ENCODE measurements at places on chromosomes 4 and X. TPM values are rescaled to one million over a fixed set of nuclear protein-coding genes. Genes with fewer than 3 reads are reported as not detected.
A peak's percentile ranks its signal among the peaks of the same experiment; 100 is the strongest.

Gene MAGEA2
- not detected for total RNA-seq

Gene TCEAL2
- 26.8 TPM for total RNA-seq

Gene PPP4R3C
- not detected for total RNA-seq

DNA sequence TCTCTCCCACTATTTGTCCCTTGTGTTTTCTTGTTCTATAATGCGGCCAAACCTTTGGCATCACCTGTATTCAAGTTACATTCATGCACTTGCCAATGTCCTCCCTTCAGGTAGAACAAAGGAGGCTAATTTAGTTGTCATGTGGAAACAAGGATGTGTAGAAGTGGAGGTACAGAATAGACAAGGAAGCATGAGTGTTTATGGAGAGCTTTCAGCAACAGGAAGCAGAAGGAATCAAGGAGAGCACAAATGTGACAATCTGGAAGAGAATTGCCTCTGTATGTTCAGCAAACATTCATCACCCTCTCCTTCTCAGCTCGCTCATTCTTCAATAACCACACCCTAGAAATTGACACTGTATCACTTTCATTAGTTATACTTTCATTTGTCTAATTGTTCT lies 103.4 kb downstream of the SLC7A11 start:
- no peak overlapping the region for H3K4me3 ChIP-seq
- no peak for DNase-seq
- no peaks in the 10 kb centered on the region for H3K27me3 ChIP-seq

DNA sequence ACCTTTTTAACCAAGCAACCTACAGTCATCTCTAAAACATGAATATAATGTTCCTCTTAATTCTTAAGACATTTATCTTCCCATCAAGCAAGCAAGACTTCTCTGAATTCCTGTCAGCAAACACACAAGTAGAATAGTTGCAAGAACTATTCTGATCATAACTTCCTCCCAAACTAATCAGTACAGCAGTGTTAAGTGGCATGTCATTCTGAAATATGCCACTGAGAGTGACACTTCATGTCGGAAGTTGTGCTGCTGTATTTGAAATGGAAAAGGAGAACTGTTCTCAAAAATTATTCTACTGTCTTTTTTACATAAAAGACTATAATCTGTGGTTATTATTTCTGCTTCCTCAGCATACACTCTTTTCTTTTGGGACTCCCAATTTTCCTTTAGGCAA lies 546.6 kb downstream of the PCDH18 start:
- H3K27ac ChIP-seq = no peak overlapping the region
- no peaks in the 10 kb centered on the region for H3K4me1 ChIP-seq
- no peaks in the 10 kb centered on the region for H3K27me3 ChIP-seq
- no peak overlapping the region for H3K4me3 ChIP-seq
- H3K36me3 ChIP-seq = no peaks in the 10 kb centered on the region

DNA sequence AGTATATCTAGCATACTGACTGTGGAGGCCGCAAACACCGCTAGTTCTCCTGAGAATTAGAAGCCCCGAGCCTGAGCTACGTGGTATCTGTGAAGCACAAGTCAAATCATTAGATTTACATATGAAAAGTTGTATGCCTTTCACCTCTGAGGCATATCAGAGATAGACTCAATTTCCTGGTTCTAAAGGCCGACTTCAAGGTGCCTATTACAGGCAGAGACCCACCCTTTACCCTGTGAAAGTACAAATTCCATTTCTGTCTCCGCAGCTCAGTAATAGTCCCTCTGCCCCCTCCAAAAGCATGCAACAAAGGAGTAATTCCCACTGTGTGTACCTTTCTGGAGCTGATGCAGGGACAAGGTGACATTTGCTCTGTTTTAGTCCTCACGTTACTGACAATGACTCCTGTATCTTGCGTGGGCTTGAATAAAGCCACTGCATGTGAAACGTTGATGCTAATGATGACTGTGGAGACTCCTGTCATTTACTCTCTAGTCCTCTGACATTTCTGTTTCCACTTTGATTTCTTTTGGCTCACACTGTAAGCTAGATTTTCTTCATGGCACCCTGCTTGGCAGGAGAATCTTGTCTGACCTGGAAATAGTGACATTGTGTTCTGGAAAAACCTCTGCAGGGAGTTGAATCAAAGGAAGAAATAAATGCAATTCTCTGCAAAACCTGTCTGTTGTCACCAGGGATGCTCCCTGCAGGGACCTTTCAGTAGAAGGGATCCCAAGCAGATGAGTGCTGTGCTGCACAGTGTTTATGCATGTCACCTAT lies 273.2 kb upstream of the EMCN start:
- no peaks in the 10 kb centered on the region for H3K27me3 ChIP-seq
- H3K36me3 ChIP-seq = no peaks in the 10 kb centered on the region

GRCh38 chr4:100208964-100209363 lies 18.7 kb upstream of the DDIT4L start:
- H3K27me3 ChIP-seq = no peaks in the 10 kb centered on the region
- no peaks in the 10 kb centered on the region for H3K36me3 ChIP-seq
- H3K27ac ChIP-seq = no peak overlapping the region

DNA sequence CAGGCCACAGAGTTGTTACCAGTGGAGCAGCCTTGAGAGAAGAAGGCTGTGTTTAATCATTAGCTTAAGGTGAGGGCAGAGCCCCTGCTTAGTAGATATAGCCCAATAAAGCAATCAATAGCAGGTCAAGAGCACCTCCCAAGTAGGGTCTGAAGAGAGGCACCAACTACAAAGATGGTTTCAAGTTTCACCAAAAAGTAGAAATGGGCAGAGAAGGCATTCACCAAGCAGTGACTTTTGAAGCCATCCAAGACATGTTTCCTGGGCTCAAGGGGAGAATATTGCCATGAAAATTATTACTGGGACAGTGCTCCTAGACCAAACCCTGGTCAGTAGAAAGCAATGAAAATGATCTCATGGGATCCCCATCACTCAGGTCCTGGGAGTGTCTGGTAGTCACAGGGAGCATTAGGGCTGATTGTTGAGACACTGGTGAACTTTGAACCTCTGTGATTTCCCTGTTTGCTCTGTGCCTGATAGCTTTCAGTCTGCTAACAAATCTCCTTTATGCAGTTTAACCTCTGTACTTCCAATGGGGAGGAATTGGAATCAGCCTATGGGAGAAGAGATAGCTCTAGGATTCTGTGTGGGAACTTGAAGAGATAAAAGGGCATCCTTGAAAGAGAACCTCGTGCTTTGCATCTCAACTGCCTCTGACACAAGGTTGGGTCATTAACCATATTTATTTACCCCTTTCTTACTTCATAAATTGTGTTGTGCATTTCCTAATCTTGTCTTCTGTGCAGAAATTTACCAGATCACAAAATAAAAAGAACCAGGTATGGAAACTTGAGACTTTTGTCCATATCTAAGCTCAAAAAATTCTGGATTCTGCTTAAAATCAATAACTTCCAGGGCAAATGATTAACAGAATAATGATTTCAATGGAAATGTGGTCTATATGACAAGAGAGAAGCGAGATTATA lies 9.3 kb upstream of the OTC start:
- no peak overlapping the region for H3K4me3 ChIP-seq
- H3K36me3 ChIP-seq = no peaks in the 10 kb centered on the region
- no peaks in the 10 kb centered on the region for H3K4me1 ChIP-seq
- peaks cover 3% of the 10 kb centered on the region for H3K27me3 ChIP-seq
- no peak overlapping the region for H3K27ac ChIP-seq

DNA sequence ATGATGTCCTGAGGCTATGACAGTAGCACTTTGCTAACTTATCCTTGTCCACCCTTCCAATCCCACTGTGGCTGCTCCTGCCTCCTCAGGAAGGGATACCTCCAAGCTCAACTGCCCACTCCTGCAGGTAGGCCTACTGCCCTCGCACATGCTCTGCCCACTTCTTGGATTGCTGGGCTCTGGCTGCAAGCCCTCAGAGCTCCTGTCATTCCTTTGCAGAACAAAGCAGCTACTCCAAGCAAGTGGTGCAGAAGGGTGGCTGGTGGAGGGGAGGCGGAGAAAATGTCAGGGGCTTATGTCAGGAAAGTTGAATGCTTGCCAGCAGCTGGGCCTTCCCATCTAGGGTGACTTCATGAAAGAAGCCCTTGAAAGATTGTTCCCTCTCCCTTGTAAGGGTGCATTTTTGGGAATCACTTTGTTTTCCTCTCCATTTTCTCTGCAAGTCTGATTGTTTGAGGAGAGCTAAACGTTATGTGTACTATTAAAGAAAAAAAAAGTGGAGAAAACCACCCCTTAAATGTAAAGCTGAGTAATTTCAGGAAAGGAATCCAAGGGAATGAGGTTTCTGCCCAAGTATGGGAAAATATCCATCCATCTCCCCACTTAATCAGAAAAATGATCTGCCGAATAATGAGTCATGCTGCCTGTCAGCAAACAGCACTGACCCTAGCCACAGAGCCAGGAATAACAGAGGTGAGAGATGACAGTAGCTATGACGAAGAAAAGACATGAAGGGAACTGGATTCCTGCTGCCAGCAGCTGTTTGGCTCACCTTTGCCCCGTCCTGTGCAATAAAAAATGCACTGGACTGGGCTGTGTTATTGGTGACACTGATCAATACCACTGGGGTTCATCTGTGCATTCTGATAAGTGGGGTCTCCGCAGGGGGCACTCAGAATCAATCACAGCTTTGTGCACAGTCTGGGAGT lies 102.0 kb downstream of the RTL5 start:
- peaks cover 15% of the 10 kb centered on the region for H3K27me3 ChIP-seq
- peak overlapping the region; percentile 64 for H3K27ac ChIP-seq
- no peak overlapping the region for H3K4me3 ChIP-seq
- H3K36me3 ChIP-seq = no peaks in the 10 kb centered on the region

DNA sequence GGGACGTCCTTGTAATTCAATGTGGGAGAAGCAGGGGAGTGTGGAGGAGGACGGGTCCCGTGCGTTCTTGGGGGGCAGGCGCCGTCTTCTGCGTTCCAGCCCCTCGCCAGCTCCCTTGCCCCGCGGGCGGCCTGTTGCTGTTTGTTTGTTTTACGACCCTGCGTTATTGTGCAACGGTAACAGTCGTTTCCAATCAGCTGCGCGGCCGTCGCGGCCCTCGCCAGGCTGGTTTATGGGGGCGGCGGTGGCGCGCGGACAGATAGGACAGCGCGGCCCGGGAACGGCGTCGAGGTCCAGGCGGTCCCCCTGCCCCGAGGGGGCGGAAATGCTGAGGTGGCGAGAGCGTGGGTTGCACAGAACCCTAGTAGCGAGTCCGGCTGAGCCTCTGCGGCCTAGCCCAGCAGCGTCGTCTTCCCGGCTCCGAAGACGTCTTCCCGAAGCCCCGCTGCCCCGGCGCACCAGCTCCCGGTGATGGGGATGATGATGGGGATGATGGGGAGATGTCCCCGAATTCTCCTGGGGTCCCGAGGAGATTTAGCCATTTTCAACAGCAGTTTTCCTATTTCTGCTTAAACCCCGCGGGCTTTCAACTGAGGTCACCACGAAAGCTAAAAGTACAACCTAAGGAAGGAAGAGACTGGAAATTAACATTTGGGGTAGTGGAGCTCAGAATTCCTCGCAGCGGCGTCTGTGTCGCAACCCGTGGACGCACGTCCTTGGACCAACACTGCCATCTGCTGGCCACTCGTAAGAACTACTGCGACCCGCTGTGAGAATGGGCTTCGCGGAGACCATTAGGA lies 4.8 kb downstream of the PDGFRA start:
- H3K27me3 ChIP-seq = peaks cover 45% of the 10 kb centered on the region
- H3K27ac ChIP-seq = peak overlapping the region; percentile 31

DNA sequence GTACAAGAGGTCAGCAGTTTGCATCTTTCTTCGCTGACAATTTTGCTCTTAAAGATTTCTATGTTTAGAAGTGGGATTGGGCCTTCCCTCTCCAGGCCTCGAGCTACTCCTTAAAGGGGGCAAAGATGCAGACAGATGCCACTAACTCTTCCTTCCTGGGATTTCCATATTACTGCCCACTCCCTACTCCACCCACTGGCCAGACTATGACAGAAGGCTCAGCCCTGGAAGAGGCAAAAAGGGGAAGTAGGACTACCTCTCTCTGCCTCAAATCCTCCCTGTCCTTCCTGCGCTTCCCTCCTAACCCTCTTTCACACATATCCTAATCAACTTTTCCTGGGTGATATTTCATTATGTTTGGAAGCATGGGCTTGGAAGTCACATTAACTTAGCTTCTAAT lies 58.3 kb downstream of the EVC2 start:
- H3K27ac ChIP-seq = no peak overlapping the region
- H3K4me3 ChIP-seq = no peak overlapping the region
- H3K27me3 ChIP-seq = no peaks in the 10 kb centered on the region
- peaks cover 3% of the 10 kb centered on the region for H3K36me3 ChIP-seq
- no peak for DNase-seq

DNA sequence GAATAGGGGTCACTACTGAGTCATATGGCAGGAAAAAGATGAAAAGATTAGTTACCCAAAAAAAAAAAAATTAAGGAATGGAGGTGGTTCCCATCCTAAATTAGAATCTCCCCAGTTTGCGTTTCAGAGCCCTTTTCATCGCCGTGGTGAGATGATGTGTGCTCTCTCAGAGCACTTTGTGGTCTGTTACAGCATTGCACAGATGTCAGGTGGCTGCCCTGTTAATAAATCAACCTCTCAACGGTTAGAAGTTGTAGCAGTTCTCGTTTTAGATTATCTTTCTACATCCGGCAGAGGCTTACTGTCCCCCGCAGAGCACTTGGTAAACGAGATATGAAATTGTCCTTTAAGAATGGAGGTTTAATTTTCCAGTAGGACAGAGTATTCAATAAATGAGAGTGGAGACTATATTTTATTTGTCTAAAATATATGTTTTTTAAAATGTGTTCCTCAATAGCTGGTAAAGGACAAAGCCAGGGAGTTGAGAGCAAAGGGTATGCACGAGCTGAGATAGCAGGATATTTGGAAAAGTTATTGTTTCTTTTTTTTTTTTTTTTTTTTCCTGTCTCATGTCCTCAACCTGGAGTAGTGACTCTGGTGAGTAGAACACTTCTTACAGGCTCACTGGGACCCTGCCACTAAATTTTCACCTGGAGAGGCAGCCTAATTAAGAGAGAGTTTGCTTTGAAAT lies 26.9 kb downstream of the AFF1 start:
- peaks cover 8% of the 10 kb centered on the region for H3K4me1 ChIP-seq

- no peaks in the 10 kb centered on the region for H3K27me3 ChIP-seq
- no peak for DNase-seq
- no peak overlapping the region for H3K4me3 ChIP-seq
Observed at GRCh38 chr4:42268824-42269223, 116.4 kb upstream of the BEND4 start.

GRCh38 chr4:184669251-184669650 lies 19.7 kb downstream of the PRIMPOL start:
- DNase-seq = no peak
- H3K4me1 ChIP-seq = peaks cover 6% of the 10 kb centered on the region
- H3K27me3 ChIP-seq = no peaks in the 10 kb centered on the region
- H3K4me3 ChIP-seq = no peak overlapping the region

DNA sequence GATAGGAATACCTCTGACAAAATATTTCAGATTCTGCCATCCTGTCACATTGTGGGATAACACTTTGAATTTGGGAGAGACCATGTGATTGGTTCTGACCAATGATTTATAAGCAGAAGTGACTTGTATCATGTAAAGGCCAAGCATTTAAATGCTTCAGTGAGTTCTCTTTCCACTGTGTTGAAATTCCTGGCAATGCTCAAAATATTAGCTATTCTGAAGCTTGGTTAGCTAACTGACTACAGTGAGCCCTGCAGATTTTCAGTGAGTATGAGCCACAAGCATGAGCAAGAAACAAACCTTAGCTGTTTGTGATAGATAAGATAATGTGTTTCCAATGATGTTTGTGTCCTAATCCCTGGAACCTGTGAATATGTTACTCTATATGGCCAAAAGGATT lies 562.8 kb upstream of the AADAT start:
- no peak overlapping the region for H3K4me3 ChIP-seq
- no peaks in the 10 kb centered on the region for H3K27me3 ChIP-seq
- H3K4me1 ChIP-seq = no peaks in the 10 kb centered on the region

- no peak overlapping the region for H3K27ac ChIP-seq
- DNase-seq = no peak
- H3K27me3 ChIP-seq = no peaks in the 10 kb centered on the region
- H3K4me3 ChIP-seq = no peak overlapping the region
- H3K36me3 ChIP-seq = no peaks in the 10 kb centered on the region
Observed at GRCh38 chr4:7148337-7148736, 44.0 kb upstream of the SORCS2 start.
